ENCODE measurements at places on chromosomes 1 and 21.

GRCh38 chr1:94418664-94419655 lies 771 bp downstream of the ABCD3 start:
- peak; percentile 84 for DNase-seq

DNA sequence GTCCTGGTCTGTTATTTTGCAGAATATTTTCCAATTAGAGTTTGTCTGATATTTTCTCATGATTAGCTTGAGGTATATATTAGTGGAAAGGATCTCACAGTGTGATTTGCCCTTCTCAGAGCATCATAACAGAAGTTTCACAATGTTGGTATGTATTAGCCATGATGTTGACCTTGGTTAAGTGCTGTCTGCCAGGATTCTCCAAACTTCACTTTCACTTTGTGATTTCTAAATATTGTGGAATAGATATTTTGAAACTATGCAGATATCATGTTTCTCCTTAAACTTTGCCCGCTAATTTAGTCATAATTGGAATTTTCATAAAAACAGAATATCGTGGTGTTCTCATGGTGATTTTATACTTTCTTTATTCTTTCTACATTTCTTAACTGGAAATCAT lies 98.0 kb upstream of the DEPDC1 start:
- DNase-seq = no peak

DNA sequence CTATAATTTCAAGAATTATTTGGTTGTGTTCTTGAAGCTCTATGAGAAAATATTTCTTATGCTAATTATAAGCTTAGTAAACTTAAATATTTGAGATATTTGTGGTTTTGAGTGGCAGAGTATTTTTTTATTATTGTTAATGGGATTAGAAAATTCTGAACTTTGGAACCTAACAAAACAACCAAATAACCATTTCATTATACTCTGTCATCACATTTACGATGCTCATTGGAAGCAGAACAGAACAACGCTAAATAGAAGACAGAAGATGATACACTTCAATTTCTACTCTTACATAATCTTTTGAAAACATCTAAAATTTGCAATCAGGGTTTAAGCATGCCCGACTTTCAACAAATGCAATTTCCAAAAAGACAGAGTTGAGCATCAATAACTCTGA lies 270.2 kb downstream of the PTPRC start:
- no peak for DNase-seq

- DNase-seq = peak; percentile 46
These were observed 14.1 kb upstream of the NCMAP start for GRCh38 chr1:24541711-24542346.

- DNase-seq = no peak
These were observed at the start of gene MAP3K21 for GRCh38 chr1:233327651-233328141. TSS of gene MAP3K21 (plus strand) at chr1:233327724. CDS start at chr1:233328029, 305 bp downstream.

- no peak for DNase-seq
These were observed 159.6 kb downstream of the CLEC20A start for GRCh38 chr1:178337091-178337706.

- DNase-seq = peak; percentile 83
These were observed 1.4 kb downstream of the LHX4 start for GRCh38 chr1:180231506-180231921.

- no peak for DNase-seq
These were observed 213.9 kb downstream of the DSCAM start for GRCh38 chr21:40633048-40633447.

DNA sequence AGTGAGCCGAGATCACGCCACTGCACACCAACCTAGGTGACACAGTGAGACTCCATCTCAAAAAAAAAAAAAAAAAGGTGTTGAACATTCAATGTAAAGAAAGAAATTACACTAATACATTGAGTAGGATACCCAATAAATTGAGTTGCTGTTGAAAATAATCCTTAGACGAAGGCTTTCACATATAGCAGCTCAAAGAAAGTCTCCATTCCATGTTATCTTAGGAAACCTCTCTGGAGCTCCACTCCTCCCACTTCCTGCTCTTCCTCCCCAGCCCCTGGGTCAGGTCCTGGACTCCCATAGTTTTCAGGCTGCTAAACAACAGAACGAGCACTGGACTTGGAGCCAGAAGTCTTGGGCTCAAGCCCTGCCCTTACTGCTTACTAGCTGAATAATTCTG lies 15.6 kb upstream of the CNR2 start:
- DNase-seq = no peak

DNA sequence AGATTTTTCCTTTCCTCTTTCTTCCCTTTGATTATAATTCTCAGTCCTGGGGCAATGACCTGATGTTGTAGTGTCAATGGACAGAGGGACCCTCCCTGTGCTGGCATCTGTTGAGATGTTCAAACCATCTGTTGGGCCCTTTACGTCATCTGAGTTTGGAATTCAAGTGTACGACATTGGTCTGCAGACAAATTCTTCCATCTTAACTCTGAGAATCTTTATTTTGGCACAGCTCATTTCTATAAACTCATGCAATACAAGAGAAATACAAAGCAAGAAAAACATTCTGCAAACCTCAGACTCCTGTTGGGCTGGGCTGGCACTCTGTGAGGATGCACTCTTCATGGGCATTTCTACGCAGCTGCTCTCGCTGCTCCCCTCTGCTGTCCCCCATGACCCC lies 54.2 kb downstream of the IFI44 start:
- no peak for DNase-seq

DNA sequence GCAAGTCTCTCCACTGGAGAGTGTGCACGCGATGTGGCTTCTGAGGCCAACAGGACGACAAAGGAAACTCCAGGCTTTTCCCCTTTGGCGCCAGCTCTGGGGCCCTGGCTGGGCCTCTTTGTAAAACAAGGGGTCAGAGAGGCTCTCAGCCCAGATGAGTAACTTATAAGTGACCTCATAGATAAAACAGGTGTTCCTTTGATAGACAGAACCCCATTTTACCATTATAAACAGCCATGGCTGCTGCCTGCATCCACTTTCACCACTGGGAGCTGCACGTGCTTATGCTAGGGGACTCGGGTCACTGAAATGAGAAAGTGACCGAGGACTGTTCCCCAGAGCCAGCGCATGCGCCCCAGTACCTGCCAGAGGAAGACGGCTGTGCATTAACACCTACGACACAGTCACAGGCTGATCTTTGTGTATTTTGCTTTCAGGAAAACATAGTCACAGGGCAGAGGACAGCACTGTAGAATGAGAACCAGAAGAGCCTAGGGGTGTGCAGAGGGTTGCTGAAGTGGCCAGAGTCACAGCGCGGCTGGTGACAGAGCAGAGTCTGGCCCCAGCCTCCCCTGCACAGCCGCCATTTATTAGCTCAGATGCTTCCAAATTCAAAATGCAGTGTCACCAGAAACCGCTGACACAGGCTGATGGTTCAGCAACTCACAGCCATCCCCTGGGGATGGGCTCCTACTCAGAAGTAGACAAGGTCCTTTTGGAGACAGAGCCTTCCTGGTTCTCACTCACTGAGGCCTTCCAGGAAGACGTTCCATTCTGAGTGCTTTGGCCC lies 12.7 kb downstream of the RNF207 start:
- DNase-seq = peak; percentile 85

DNA sequence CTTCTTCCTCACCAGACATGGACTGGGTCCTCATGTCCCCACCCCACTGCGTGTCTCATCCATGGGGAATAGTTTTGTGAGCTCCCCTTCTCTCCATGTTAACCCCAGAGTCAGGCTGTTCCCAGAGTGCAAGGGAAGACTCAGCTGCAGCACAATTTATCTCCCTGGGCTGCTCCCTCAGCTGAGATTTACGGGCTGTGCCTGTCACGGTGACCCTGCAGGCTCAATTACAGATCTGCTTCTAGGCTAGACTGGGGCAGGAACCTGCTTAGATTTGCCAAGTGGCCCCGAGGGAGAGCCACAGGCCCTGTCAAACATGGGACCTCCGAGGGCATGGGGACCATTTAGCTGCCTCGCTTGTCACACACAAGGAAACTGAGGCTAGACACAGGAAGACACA lies 37.8 kb downstream of the CDCP2 start:
- DNase-seq = no peak

DNA sequence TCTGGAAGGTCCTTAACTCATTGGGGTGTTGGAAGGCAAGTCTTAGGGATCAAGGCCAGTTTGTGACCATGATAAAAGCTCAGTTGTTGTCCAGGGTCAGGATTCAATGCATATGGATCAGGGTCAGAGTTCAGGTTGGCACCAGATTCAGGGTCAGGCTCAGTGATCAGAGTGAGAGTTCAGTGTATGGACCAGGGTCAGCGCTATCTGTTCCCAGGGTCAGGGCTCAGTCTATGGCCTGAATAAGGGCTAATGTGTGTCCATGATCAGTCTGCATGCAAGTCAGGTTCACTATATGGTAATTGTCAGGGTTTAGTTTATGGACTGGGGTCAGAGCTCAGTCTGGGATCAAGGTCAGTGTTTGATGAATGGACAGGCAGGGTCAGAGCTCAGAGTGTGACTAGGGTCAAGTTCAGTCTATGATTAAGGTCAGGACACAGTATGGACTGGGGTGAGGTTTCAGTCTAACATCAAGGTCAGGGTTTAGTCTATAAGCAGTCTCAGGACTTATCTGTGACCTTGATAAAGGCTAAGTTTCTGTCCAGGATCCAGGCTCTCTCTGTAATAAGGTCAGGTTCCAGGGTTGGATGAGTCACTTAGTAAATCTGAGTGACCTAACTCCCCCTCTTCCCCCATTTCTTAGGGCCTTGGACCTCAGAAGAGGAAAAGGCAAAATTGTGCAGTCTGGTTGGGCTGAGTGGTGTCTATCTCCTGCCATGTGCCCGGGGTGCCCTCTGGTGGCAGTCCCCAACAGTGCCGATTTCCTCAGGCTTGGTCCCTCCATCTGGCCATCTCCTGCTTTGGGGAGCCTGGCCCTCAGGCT lies 23.8 kb downstream of the KNCN start:
- peak; percentile 91 for DNase-seq

GRCh38 chr1:152061952-152062351 lies 25.1 kb upstream of the S100A11 start:
- no peak for DNase-seq

DNA sequence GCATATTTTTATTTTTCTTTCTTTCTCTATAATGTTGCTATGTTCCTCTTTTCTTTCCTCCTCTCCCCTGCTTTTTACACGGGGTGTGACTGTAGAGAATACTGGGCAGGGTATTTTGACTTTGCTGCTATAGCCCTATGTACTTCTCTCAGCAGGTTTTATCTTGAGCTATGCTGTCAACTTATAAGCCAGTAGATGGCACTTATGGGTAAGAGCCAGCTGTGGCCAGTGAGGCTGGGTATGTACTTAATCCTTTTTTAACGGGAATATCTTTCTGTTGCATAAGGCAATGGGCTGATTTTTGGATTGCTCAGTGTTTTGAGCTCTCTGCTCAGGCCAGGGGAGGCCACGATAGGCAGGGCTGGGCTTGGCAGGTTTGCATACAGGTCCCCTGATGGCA lies 99.0 kb downstream of the KCNK2 start:
- DNase-seq = peak; percentile 53

- DNase-seq = peak; percentile 59
These were observed 18.5 kb upstream of the RAB4A start for GRCh38 chr1:229252228-229252984.

- no peak for DNase-seq
These were observed 154.2 kb downstream of the ASTN1 start for GRCh38 chr1:177010211-177010825.

- DNase-seq = peak; percentile 81
These were observed 852 bp downstream of the KTI12 start for GRCh38 chr1:52032785-52033131.

GRCh38 chr1:107687849-107688753 lies 276.9 kb downstream of the VAV3 start:
- no peak for DNase-seq

GRCh38 chr1:52658795-52659194 lies 25.8 kb downstream of the SHISAL2A start:
- peak; percentile 30 for DNase-seq

GRCh38 chr1:157105988-157106812 lies 6.6 kb upstream of the ETV3L start:
- DNase-seq = peak; percentile 58

- DNase-seq = no peak
These were observed 10.0 kb upstream of the CPLANE2 start for GRCh38 chr1:16246961-16247360.

- peak; percentile 44 for DNase-seq
These were observed 9.7 kb downstream of the SOAT1 start for GRCh38 chr1:179303200-179303785.

DNA sequence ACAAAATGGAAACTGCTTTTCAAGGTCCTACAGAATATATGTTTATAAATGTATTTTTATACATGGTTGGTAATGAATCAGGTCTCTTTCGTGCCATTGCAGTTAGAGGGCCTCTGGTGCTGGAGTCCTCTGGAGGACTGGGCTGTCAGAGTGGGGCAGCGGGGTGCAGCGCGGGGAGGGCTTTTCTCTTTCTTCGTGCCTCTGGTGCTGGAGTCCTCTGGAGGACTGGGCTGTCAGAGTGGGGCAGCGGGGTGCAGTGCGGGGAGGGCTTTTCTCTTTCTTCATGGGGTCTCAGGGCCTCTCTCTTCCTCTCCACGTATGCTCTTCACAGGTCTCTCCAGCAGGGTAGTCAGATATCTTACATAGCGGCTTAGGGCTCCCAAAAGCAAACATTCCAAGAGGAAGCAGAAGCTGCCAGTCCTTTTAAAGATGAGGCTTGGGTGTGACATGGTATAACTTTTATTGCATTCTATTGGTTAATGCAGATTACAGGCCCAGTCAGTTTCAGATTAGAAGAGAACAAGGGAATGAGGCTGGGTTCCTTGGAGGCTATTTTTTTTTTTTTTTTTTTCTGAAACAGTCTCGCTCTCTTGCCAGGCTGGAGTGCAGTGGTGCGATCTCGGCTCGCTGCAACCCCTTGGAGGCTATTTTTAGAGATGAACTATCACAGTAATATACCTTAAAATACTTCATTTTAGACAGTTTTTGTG lies 13.1 kb downstream of the SDCCAG8 start:
- no peak for DNase-seq

DNA sequence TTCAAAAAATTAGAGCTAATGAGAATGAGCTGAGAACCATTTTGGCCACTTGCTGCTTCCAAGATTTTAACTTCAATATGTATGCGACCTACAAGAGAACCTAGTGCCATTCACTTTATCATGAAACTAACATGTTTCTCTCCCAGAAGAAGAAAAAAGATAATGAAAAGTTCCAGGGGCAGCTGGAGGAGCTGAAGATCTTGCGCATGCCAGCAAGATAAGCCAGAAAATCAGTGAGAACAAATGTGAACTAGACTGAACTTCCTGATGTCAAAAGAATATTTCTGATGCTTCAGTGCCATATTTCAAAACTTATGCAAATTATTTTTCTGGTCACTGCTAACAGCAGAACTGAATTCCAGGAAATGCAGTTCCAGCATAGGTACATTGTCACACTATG lies 1265.1 kb downstream of the BRINP3 start:
- no peak for DNase-seq

GRCh38 chr1:54926970-54927369 lies 40.0 kb upstream of the DHCR24 start:
- DNase-seq = peak; percentile 49

DNA sequence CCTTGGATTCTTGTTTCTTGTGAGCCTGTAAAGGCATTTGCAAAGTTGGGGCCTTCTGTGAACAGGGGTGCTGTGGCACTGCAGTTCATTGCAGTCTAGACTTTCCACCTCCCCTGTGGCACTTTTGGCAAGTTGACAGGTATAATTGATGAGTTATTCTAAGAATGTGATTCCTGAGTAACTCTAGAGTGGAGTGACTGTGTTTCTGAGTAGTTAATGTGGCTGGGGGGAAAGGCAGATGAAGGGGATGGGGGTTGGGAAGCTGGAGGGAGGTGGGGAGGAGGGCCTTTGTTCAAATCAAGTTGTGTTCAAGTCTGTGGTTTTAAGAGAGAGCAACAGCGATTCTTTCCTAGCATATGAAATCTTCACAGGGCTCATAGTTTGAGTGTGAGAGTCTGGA lies 32.9 kb downstream of the PBX1 start:
- no peak for DNase-seq
